ENCODE measurements at places on chromosomes 7 and 10. TPM values are rescaled to one million over a fixed set of nuclear protein-coding genes. Genes with fewer than 3 reads are reported as not detected.

Gene NRAP
- total RNA-seq: not detected

Gene TRIM73
- 17.0 TPM for total RNA-seq

Gene PDIA4
- total RNA-seq: 164 TPM

Gene DNAJC1
- total RNA-seq: 26.2 TPM

Gene ITPRID1
- total RNA-seq: not detected

Gene IMMP2L
- 59.6 TPM for total RNA-seq

Gene ABCB4
- total RNA-seq: 2.3 TPM

Gene PRKG1
- 37.0 TPM for total RNA-seq

Gene NODAL
- total RNA-seq: not detected
